Activated CD4-positive, alpha-beta T cell treated with anti-CD3 and anti-CD28 coated beads, Interleukin-2, amount 50 U/mL, for 16 hours (primary cell): ENCODE measurements at places on chromosomes 3 and 15.
A peak's percentile ranks its signal among the peaks of the same experiment; 100 is the strongest.

GRCh38 chr3:184155644-184156521, 706 bp downstream of the DVL3 start:
- DNase-seq = peak; percentile 41

DNA sequence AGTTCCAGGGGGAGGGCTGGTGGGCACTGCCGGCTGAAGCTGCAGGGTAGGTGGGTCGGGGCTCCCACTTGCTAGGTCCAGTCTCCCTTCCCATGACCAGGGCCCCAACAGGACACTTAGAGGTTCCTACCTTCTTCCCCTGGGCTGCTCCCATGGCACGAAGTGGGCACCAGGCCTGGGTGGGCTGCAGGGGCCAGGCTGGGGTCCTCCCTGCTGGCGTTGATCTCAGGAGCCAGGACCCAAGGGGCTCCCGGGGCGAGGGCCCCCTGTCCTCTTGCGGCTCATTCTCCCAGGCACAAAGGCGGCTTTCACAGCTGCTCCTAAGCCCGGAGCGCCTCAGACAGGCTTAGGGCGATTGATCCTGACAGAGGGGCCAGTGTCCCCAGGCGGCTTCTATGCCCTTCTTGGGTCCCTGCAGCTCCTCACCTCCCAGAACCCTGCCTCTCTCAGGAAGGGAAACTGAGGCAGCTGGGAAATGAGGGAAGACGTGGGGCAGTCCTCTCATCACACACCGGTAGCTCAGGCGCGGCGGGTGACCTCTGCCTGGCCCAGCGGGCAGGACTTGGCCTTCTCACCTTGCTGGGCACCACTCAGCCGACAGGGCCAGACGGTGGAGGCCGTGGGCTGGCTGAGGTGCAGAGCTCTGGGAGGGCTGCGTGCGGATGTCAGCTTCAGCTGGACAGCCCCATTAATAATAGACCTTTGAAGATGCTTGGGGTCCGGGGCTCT, 39.6 kb downstream of the FAM3D start:
- no peak for DNase-seq

DNA sequence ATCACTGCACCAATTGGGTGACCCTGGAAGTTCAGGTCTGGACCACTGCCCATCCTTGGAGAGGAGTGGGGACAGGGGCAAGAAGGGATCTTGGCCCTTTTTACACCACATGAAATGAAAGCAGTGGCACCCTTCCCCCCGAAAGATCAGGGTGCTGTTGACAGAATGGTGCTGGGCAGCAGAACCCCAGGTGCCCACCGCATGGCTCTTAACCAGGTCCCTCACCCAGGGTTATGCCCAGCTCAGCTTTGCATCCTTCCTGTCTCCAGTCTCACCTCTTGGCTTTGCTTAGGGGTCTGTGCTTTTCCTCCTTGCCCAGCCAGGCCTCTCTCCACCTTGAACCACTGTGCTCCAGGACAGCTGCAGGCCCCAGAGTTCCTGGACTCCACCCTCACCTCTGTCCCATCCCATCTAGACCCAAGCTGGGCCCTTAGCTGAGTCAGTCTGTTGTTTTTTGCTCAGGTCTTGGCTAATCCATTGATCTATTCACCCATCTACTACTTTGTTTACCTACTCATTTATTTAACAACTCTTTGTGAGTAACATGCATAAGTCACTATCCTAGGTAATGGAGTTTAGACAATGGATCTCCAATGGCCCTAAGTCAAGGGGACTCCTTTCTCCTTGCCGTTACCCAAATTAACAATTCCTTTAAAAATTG, 77.1 kb upstream of the PRR23E start:
- no peak for DNase-seq

GRCh38 chr3:61141227-61141626, 110.0 kb downstream of the FHIT start:
- DNase-seq = no peak

GRCh38 chr3:157023226-157023625, 136.7 kb downstream of the CCNL1 start:
- no peak for DNase-seq
